ENCODE measurements at places on chromosomes 6 and 20.

DNA sequence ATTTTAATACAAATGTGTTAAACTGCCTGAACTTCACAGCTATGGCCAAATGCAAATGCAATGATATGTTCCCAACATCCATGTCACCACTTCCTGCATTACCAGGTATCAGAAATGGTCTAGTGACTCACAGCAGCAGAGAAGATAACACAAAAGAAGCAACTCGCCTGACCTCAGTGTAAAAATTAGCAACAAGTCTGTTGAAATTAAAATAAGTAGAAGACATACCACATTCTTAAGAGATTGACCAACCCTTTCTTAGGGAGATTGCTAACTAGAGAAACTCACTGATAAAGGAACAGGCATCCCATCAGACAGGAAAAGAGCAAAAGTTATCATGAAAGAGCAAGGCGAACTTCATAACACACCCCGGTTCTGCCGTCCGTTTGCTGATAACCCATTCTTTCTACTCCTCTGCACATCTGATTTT lies 45.1 kb downstream of the RNASET2 start:
- no peak for DNase-seq

DNA sequence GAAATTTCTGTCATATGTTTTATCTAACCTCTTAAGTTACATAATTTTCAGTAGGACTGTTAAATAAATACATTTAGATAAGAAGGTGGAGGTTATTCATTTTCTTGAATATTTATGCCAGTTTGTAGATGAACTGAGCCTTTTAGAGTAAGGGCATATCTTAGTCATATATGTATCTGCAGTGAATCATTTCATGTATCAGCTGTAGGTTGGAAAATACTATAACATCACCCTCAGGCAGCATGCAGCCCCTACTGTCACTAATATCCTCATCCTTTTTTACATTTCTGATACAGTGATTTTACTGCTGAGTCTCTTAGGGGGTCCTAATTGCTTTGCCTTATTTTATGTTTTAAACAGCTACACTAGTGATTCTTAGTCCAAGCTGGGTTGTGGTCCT lies 19.5 kb upstream of the SUMO4 start:
- DNase-seq, result no peak

GRCh38 chr6:2179950-2180349 lies 65.5 kb downstream of the GMDS start:
- DNase-seq, result no peak

- no peak for DNase-seq
Measured at GRCh38 chr6:56786256-56786655, 143.6 kb upstream of the DST start.

GRCh38 chr20:50911716-50912115 lies 19.5 kb downstream of the ADNP start:
- DNase-seq, result no peak

DNA sequence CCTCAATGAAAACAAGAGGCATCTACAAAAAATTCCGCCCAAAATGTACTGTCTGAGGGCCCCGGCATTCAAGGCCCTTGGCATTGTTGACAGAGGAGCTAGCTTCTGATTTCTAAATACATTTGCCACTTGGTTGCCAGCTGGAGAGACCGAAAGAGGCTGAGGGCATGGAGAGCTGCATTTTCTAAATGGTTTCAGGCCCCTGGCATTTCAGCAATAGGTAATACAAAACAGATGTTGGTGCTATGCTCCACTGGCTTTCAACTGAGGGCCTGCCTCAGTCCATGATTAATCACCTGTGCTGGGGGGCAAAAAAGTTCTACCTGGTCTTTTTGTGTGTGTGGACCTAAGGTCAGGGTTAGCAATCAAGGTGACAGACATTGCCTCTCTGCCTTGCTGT lies 79.5 kb upstream of the ISM1 start:
- DNase-seq, result no peak

DNA sequence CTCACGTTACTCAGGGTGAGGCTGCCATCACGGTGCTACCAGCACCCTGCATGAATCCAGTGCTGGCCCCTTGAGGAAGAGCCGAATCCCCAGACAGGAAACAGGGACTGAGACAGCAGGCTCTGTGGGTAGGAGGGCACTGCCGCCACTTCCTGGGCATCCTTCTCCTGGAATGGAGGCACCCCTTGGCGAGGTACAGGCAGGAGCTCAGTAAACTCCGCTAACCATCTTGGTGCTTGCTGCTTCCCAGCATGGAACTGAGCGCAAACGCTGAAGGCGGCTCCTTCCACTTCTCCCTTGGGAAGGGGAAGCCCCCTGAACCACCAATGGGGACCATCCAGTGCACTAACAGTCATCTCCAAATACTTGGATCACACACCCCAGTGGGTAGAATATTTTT lies 13.5 kb upstream of the CCDC167 start:
- DNase-seq, result no peak

- no peak for DNase-seq
Measured at GRCh38 chr6:44800171-44800783, 412.8 kb downstream of the CDC5L start.

DNA sequence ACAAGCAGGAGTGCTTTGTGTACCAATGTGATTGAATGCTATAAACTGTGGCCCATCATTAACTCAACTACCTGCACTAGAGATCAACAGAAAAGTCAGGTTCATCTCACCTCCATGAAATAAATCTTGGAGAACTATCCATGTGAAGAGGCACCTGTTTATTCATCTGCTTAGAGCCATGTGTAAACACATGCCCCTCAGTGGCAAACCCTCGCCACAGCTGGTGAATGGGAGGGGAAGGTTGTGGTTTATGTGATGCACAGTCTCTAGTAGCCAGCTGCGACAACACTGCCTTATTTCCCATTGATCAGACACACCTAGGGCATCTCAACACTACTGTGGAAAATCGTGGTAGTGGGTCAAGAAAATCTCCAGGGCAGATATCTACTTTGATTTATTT lies 640.2 kb downstream of the PTPRT start:
- no peak for DNase-seq

GRCh38 chr20:42688576-42688975 lies 501.1 kb downstream of the PTPRT start:
- no peak for DNase-seq

DNA sequence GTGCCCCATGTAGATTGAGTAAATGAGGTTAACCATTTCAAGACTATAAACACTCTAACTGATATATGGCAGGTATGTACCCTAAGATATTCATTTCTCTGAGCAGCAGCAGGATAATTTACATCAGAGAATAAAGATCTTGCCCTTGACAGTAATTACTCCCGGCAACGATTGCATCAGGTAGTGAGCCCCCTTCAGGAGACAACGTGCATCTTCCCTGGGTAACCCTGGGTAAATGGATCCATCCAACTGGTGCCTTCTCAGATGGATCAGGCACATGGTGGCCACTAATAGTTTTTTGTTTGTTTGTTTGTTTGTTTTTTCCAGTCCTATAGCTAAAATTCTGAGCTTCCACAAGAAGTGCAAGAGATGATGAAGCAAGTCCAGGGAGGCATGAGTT lies 469.4 kb upstream of the SLC35B3 start:
- DNase-seq, result no peak

DNA sequence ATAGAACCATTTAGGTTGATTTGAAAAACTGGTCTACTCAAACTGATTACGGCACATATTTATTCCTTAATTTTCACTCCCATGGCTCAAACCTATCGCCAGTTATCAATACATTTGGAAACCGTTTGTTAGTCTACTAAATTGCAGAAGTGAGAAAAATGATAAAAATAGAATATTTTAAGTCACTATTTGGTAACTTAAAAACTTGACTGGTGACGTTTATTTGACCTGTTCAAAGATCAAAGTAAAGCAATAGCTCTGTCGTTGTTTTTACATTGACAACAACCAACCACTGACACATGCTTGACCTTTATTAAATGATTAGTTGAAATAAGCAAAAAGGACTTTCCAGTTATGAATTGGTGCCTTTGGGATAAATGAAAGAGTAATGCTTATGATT lies 402.9 kb upstream of the MAP3K7 start:
- DNase-seq, result no peak

- no peak for DNase-seq
Measured at GRCh38 chr20:5069141-5069806, 50.5 kb downstream of the PCNA start.

DNA sequence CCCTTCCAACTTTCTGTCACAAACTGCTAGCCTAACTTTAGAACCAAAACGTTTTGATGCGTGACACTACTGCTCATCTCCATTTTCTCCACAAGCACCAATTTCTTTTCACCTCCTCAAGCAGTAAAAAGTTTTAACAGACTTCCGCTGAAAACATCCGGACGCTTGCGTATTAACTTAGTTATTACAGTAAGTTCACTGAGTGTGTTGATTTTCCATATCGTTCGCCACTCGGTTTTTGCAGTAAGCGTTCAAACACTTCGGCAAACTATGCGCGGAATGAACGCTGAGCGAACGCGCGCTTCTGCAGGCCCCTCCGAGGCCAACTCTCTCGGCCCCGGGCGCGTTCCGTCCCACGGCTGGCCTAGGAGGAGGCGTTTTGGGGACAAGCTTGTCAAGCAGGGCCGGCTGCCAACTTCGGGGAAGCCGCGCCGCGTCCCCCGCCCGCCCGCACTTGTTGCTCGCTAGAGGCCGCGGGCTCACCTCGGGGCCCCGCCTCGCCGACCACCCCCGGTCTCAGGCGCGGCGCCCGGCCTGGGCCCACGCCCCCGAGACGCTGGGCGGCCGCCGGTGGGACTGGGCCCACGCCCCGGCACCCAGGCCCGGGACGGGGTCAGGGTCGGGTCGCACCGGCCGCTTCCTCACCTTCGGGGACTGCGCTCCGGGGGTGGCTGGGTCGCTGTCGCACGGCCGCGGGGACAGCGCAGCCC lies 945 bp downstream of the PHF10 start:
- DNase-seq, result peak; percentile 25

GRCh38 chr6:168365422-168366165 lies 46.0 kb upstream of the DACT2 start:
- no peak for DNase-seq

GRCh38 chr6:148892247-148892646 lies 145.4 kb downstream of the UST start:
- no peak for DNase-seq

DNA sequence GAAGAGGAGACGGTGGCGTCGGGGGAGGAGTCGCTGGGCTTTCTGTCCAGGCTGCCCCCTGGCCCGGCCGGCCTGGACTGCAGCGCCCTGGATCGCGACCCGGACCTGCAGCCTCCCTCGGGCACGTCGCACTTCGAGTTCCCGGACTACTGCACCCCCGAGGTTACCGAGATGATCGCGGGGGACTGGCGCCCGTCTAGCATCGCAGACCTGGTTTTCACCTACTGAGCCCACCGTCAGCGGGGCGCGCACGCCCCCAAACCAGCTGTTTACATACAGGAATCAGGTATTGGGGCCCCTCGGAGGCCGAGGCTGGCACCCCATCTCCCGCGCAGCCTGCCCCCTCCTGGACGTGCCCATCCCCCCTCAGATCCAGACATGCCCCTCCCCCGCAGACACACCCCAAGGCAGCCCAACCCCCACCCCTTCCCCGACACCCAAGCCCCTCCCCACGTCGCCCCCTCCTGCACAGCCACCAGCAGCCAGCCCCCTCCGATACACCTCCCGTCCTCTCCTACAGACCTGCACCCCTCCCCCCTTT lies 1.4 kb downstream of the SOX12 start:
- peak; percentile 27 for DNase-seq

DNA sequence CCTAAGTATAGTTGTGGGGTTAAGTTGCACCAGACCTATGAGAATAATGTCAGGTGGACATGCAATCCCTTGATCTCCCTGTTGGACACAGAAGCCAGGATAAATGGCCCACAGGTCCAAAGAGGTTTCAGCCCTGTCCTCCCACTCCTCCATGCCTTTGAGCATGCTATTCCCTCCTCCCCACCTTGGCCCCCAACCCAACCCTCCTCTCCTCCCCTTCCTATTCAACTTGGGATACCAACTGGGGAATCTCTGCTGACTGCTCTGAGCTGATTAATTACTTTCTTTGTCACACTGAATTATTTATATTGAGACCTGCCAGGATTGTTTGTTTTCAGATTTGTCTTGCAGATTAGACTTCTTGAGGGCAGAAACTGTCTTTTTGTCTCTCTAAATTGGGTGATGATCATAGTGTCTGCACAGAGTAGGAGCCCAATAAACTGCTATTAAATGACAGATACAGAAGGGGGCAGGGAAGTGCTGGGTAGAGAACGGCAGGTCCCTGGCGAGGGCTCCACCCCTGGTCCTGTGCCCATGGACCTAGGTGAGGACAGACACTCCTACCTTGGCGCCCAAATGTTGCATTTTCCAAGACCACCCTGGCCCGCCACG lies 120.9 kb downstream of the UNC5CL start:
- DNase-seq, result no peak

DNA sequence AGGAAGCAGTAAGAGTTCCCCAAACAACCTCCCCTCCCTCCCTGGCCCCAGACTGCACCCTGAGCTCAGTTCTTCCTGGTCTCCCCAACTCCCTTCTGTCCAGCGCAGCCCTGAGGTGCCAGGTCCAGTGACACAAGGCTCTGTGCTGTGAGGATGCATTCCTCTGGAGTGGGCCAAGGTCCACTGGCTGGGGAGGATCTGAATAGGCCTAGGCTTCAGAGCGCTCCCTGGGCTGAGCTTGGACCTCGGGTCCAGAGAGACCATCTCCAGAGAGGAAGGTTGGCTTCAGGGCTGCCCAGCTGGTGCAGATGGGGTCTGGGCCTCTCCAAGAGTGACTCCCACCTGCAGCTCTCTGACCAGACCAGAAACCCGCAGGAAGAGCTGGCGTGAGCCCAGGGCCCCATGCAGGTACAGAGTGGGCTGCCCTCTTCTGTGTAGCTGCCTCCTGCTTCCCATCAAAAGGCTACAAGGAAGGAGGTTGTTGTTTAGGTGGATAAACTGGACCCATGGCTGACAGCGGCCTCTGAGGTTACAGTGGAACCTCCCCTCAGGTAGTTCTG lies 52.3 kb upstream of the MLN start:
- DNase-seq, result no peak

DNA sequence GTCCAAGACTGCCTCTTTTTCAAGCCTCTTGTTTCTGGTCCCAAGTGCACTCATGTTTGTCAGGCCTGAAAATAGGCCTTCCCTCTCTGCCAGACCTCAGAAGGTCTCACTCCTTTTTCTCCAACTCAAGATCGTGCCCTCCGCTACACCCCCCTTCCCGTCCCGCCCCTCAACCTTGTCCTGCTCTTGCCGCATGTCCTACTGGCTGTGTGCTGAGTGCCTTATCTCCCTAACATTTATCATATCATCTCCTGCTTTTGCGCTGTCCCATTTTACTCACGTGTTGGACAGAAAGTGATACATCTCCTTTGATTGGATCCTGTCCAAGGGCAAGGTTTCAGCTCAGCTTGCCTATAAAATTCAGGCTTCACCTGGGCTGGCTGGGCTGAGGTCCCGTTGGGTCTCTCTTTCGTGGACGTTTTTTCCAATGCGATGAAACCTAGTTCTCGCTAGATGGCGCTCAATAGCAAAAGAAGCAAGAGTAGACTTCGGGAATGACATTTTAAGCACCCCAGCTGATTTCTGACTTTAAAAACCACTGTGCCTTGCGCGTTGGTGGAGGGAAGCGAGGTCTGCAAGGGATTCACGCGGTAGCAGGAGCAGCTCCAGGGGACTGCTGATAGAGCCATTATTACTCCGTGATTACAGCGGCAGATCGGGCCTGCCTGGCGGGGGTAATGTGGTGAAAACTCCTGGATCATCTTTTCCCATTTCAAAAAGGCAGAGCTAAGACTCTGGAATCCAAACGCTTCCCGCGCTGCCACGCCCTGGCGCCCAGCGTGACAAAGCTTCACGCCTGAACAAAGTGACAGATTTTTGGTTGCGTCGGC lies 137.6 kb downstream of the IMPG1 start:
- peak; percentile 62 for DNase-seq

All from A172 (cell line).